Activated CD4-positive, CD25-positive, alpha-beta regulatory T cell treated with anti-CD3 and anti-CD28 coated beads, Interleukin-2, amount 50 U/mL, for 16 hours (primary cell): ENCODE measurements at places on chromosomes 4 and X.
A peak's percentile ranks its signal among the peaks of the same experiment; 100 is the strongest.

DNA sequence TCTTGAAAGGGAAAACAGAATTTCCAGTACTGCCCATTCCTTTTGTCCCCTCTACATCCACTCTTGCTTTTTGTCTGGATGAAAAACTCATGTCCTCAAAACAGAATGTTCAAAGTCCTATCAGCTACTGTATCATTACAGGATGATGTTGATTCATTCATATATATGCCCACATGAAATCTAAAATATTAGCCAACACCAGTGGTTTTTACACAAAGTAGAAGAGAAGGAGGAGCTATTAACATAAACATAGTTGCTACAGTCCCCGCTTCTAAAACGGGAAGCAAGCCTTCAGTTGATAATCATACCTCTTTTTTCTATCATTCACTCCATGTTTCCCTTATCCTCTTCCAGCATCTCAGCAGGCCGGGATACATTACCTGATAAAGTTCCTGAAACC lies 7.7 kb upstream of the THOC2 start:
- DNase-seq, result no peak

- DNase-seq, result no peak
Observed at GRCh38 chr4:76194325-76194724, 19.3 kb downstream of the SCARB2 start.

- DNase-seq, result no peak
Observed at GRCh38 chrX:66654411-66654810, 15.5 kb upstream of the EDA2R start.

- no peak for DNase-seq
Observed at GRCh38 chrX:106286053-106286650, 118.0 kb downstream of the PWWP3B start.

DNA sequence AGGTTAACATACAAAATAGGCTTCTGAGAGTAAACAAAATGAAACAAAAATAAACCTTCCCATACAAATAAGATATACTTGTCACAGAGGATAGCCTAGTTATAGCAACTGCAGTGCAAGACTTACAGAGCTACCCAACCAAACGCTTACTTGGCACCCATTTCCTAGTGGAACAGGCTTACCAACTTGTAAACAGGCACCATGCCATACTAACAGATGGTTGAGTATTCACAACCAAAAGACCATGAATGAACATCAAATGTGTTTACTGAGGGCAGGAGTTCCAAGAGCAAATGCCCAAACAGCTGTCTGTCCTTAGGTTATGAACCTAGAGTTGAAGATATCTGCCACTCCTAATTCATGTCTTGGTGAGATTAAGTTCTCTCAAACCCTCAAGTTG lies 2629.2 kb downstream of the PCDH7 start:
- no peak for DNase-seq

DNA sequence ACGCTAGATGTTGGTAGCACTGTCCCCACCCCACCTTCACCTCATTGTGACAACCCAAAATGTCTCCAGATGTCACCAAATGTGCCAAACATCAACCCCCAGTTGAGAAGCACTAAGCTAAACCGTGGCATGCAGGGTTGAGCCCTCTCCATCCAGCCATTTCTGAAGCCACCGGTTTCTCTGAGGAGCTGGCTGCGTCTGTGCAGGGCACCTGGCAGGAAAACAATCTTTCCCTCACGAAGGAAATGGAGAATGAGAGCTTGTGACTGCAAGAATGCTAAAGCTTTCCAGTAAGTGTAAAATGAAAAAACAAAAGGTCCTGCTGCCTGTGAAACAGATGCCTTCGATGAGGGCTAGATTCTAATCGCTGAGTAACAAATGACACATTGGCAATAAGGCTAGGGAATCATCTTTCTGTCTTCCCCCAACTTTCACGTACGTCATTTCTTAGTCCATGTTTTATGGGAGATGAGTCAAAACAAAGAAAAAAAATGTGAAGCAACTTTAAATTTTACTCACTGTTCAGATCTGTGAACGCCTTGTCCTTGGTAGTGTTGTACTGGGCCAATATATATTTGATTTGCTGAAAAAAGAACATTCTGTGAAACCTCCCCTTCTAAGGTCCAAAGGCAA lies 59.9 kb downstream of the PROM1 start:
- no peak for DNase-seq

DNA sequence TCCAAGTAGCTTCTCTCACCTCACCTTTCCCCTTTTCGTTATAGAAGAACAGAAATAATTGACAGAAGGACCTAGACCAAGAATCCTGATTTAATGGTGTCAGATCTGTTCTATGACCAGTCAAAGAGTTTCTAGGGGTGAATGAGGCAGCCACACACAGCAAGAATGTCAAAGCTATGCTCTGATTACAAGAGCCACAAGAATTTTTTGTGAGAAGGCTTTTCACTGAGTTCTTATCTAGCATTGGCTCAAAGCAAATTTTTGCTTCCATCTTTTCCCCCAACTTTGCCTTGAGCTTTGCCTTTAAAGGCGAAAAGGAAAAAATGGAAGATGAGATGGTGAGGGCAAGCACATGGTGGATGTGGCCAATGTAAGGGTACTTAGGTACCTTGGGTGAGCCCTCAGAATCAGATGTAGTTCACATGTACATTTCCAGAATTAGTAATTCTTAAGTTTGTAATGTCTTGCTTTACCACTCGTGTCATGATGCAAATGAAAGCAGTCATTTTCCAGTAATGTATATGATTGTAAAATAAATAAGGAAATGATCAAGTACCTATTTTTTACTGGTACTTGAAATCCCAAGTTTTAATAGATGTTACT lies 23.5 kb downstream of the FMR1 start:
- DNase-seq, result no peak

- no peak for DNase-seq
Observed at GRCh38 chr4:26407476-26407875, 82.8 kb downstream of the CCKAR start.

GRCh38 chrX:123504047-123504446 lies 228.8 kb downstream of the THOC2 start:
- DNase-seq, result no peak

- DNase-seq, result peak; percentile 6
Observed at GRCh38 chrX:22192419-22193060, 80.2 kb upstream of the CBLL2 start.

GRCh38 chr4:121510341-121510874 lies 129.6 kb upstream of the QRFPR start:
- DNase-seq, result no peak

DNA sequence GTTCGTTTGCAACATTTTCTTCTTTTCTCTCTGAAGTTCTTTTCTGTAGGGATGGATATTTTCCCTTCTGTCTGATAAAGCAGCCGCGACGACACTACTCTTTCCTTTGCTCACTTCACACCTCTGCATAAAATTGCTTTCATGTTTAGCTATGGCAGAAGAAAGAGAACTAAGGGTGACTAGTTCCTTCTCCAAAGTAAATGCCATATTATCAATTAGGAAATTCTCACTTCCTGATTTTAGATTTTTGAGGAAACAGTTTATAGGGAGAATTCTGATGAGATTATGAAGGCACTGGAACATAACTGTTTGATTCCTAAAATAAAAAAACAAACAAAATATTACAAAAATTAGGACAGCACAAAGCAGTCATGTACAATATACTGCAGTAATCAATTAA lies 29.2 kb downstream of the FANCB start:
- no peak for DNase-seq

GRCh38 chr4:38577462-38577861 lies 86.5 kb upstream of the KLF3 start:
- DNase-seq, result no peak

- DNase-seq, result no peak
Observed at GRCh38 chrX:13654116-13654515, 1.2 kb downstream of the TCEANC start.

GRCh38 chr4:14254252-14254651 lies 626.7 kb upstream of the BOD1L1 start:
- no peak for DNase-seq
